ENCODE measurements at places on chromosomes 5 and 9. TPM values are rescaled to one million over a fixed set of nuclear protein-coding genes. Genes with fewer than 3 reads are reported as not detected.
A peak's percentile ranks its signal among the peaks of the same experiment; 100 is the strongest.

DNA sequence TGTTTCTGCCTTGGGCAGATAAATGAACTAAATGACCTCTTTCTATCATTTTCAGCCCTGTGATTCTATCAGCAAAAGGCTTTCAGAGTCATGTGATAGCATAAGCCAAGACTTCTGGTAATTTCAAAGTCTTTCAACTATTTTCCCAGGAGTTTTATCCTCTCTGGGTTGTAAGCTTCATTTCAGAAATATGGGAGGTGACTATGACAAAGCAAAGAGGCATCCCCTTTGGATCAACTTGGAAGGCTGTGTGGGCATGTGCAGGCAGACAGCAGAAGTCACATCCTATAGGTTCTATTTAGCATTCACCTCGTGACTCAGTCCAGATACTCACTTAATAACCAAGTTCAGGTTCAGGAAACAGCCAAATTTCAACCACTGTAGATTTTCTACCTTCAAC, 149.0 kb upstream of the FST start:
- DNase-seq, result no peak
- H3K4me1 ChIP-seq, result no peaks in the 10 kb centered on the region
- no peak overlapping the region for H3K27ac ChIP-seq
- no peaks in the 10 kb centered on the region for H3K36me3 ChIP-seq
- H3K27me3 ChIP-seq, result no peaks in the 10 kb centered on the region

DNA sequence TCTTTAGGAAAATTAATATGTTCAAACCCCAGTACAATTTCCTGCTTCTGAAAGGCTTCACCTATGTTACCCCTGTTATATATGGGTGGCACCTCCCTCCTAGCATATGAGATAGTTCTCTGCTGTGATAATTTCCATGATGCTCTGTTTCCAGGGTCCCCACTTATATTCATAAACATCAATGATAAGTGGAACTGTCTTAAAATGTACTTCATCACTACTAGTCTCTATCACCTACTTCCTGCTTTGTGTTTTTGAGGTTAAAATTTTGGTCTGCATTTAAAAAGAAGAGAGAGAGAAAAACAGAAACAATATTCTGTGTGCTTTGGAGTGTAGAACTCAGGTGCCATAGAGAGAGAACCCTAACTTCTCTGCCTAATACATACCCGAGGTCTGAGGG, 234.7 kb downstream of the HTR1A start:
- no peaks in the 10 kb centered on the region for H3K4me1 ChIP-seq
- no peaks in the 10 kb centered on the region for H3K36me3 ChIP-seq
- no peaks in the 10 kb centered on the region for H3K27me3 ChIP-seq
- no peak overlapping the region for H3K4me3 ChIP-seq

GRCh38 chr9:15889555-15889954, 336.7 kb downstream of the CCDC171 start:
- no peak for DNase-seq
- no peaks in the 10 kb centered on the region for H3K4me1 ChIP-seq

- peaks cover 8% of the 10 kb centered on the region for H3K36me3 ChIP-seq
- H3K27me3 ChIP-seq, result no peaks in the 10 kb centered on the region
- no peak overlapping the region for H3K4me3 ChIP-seq
- no peak overlapping the region for H3K27ac ChIP-seq
Measured at GRCh38 chr5:151084363-151084762, 3.5 kb upstream of the TNIP1 start.

- no peak overlapping the region for H3K4me3 ChIP-seq
- H3K4me1 ChIP-seq, result no peaks in the 10 kb centered on the region
- DNase-seq, result no peak
- no peaks in the 10 kb centered on the region for H3K36me3 ChIP-seq
- peaks cover 10% of the 10 kb centered on the region for H3K27me3 ChIP-seq
Measured at GRCh38 chr5:100762108-100762507, 141.0 kb downstream of the ST8SIA4 start.

GRCh38 chr5:151585970-151586369, 5.2 kb downstream of the FAT2 start:
- DNase-seq, result no peak
- peaks cover 4% of the 10 kb centered on the region for H3K27me3 ChIP-seq
- H3K27ac ChIP-seq, result no peak overlapping the region
- H3K4me1 ChIP-seq, result no peaks in the 10 kb centered on the region
- no peaks in the 10 kb centered on the region for H3K36me3 ChIP-seq

- H3K4me3 ChIP-seq, result no peak overlapping the region
- H3K4me1 ChIP-seq, result no peaks in the 10 kb centered on the region
- H3K36me3 ChIP-seq, result no peaks in the 10 kb centered on the region
- H3K27ac ChIP-seq, result no peak overlapping the region
- DNase-seq, result no peak
Measured at GRCh38 chr5:171640480-171640879, 145.1 kb upstream of the SMIM23 start.

- H3K27me3 ChIP-seq, result peaks cover 9% of the 10 kb centered on the region
- H3K27ac ChIP-seq, result peak overlapping the region; percentile 8
- H3K4me3 ChIP-seq, result no peak overlapping the region
- H3K4me1 ChIP-seq, result peaks cover 9% of the 10 kb centered on the region
- H3K36me3 ChIP-seq, result no peaks in the 10 kb centered on the region
- DNase-seq, result no peak
Measured at GRCh38 chr5:180873615-180874520, 12.8 kb upstream of the ZFP62 start.

DNA sequence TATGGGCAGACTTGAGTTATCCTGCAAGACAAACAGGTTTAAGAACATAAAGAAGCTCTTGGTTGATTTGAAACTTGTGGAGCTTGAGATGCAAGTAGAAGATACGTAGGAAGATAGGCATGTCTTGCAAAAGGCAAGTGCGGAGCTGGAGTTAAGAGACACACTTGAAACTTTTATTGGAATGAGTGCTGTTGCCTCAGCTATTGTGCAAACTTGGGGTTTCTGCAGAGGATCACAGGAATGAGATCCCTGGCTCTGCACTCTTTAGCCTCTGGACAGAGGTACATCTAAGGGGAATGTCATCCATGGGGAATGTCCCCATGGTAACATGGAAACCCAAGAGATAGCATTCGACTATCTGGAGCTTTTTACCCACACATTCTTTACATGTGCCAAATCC, 121.1 kb downstream of the ADCY2 start:
- no peaks in the 10 kb centered on the region for H3K36me3 ChIP-seq
- no peak for DNase-seq
- no peaks in the 10 kb centered on the region for H3K27me3 ChIP-seq
- H3K27ac ChIP-seq, result no peak overlapping the region
- no peak overlapping the region for H3K4me3 ChIP-seq
- H3K4me1 ChIP-seq, result no peaks in the 10 kb centered on the region

DNA sequence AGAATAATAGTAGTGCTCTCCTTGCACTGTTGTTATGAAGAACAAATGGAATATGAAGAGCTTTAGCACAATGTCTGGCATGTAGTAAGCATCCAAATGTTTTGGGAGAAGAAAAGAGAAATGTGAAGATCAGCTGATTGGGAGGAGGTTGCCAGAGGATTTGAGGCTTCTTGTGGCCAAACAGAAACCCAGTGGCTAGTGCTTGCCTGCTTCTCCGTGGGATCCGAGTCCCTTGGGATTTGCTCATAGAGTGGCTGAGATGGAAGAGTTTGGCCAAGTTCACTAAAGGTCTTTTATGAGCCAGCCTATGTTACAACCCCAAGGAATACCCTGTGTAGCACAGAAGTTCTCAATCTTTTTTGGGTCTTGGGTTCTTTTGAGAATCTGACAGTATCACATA, 86.0 kb downstream of the ANGPTL2 start:
- no peak for DNase-seq
- H3K36me3 ChIP-seq, result no peaks in the 10 kb centered on the region
- H3K4me1 ChIP-seq, result no peaks in the 10 kb centered on the region
- H3K27ac ChIP-seq, result no peak overlapping the region
- no peak overlapping the region for H3K4me3 ChIP-seq

DNA sequence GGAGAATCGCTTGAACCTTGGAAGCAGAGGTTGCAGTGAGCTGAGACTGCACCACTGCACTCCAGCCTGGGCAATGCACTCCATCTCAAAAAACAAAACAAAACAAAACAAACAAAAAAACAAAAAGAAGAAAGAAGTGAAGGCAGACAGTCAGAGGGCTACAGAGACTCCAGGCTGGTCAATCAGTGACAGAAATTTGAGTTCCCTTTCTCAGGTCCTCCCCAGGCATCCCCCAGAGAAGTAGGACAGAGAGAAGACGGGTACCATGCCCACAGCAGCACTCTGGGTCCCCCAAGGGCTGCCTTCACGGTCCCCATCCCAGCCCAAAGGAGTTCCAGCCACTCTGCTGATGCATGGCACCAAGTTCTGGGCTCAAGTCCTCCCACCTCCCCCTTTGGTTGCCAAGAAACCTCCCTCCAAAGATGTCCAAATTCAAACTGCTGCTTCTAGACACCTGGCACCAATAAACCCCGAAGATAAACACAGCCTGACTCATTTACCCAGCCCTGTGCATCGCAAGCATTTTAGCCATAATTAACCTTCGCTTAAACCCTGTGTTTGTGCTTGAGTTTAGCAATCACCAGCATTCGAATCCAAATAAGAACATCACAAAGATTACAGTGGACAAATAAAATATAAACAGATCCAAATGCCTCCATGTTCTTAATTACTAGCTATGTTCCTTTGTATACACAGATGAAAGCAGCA, 24.0 kb downstream of the SEMA4D start:
- H3K27ac ChIP-seq, result peak overlapping the region; percentile 71
- H3K27me3 ChIP-seq, result no peaks in the 10 kb centered on the region
- peaks cover 91% of the 10 kb centered on the region for H3K36me3 ChIP-seq
- no peak overlapping the region for H3K4me3 ChIP-seq
- peaks cover 93% of the 10 kb centered on the region for H3K4me1 ChIP-seq
- no peak for DNase-seq

DNA sequence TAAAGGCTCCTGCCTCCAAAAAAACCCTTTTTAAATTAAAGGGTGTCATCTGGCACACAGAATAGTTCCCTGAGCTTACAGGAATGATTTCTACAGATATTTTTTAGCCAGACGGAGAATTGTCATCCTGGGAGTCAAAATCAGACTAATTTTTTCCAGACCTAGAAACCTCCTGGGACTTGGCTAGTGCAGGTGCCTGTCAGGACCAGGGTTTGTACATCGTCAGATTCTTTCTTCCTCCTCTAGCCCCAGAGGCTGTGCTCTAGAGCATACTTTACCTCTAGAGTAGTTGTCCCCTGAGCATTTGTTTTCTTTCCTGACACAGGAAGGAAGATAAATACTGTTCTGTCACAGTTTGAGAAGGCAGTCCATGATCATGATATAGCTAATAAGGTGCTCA, 52.5 kb downstream of the RAB3C start:
- H3K4me1 ChIP-seq, result no peaks in the 10 kb centered on the region
- H3K27me3 ChIP-seq, result peaks cover 2% of the 10 kb centered on the region
- no peak overlapping the region for H3K27ac ChIP-seq
- H3K36me3 ChIP-seq, result no peaks in the 10 kb centered on the region

- no peak for DNase-seq
- no peak overlapping the region for H3K4me3 ChIP-seq
- H3K36me3 ChIP-seq, result peaks cover 21% of the 10 kb centered on the region
- no peaks in the 10 kb centered on the region for H3K27me3 ChIP-seq
Measured at GRCh38 chr5:16618138-16618897, 1.5 kb upstream of the RETREG1 start.

- H3K27me3 ChIP-seq, result peaks cover 9% of the 10 kb centered on the region
- H3K4me3 ChIP-seq, result no peak overlapping the region
- no peak overlapping the region for H3K27ac ChIP-seq
- peaks cover 18% of the 10 kb centered on the region for H3K4me1 ChIP-seq
- H3K36me3 ChIP-seq, result no peaks in the 10 kb centered on the region
Measured at GRCh38 chr5:42912184-42912798, 100.6 kb upstream of the SELENOP start.

DNA sequence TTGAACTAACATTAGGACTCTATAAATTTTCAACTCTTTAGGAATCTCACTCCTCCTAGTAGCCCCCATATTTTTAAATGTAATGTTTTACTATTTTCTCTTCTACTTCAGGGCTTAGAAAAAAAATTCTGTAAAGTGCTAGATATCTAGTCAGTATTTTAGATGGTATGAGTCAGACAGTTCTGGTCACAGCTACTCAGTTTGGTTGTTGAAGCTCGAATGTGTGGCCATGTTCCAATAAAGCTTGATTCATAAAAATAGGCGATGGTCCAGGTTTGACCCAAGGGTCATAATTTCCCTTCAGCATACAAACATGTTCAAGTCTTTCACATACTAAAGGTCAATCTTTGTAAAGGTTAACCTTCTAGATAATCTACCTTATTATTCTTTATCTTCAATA, 566.0 kb upstream of the CDH18 start:
- H3K4me3 ChIP-seq, result no peak overlapping the region
- no peaks in the 10 kb centered on the region for H3K4me1 ChIP-seq
- no peak overlapping the region for H3K27ac ChIP-seq
- no peaks in the 10 kb centered on the region for H3K36me3 ChIP-seq
- no peak for DNase-seq

DNA sequence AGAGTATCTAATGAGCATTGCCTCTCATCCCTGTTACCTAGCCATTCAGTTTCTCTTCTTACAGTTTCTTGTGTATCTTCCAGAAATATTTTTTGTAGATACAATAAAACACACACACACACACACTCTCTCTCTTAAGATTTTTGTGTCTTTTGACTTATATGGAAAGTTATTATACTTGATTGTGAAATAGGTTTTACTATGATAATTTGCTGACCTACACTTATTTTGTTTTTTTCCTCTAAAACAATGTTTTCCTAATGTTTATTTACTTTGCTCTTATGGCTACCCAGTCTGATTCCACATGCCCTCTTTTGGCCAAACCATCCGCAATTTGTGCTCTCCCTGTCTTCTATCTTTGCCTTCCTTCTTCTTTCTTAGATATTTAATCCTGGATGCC, 25.3 kb downstream of the LRRTM2 start:
- peaks cover 14% of the 10 kb centered on the region for H3K27me3 ChIP-seq
- peaks cover 13% of the 10 kb centered on the region for H3K4me1 ChIP-seq
- H3K4me3 ChIP-seq, result no peak overlapping the region
- no peak for DNase-seq
- no peak overlapping the region for H3K27ac ChIP-seq

DNA sequence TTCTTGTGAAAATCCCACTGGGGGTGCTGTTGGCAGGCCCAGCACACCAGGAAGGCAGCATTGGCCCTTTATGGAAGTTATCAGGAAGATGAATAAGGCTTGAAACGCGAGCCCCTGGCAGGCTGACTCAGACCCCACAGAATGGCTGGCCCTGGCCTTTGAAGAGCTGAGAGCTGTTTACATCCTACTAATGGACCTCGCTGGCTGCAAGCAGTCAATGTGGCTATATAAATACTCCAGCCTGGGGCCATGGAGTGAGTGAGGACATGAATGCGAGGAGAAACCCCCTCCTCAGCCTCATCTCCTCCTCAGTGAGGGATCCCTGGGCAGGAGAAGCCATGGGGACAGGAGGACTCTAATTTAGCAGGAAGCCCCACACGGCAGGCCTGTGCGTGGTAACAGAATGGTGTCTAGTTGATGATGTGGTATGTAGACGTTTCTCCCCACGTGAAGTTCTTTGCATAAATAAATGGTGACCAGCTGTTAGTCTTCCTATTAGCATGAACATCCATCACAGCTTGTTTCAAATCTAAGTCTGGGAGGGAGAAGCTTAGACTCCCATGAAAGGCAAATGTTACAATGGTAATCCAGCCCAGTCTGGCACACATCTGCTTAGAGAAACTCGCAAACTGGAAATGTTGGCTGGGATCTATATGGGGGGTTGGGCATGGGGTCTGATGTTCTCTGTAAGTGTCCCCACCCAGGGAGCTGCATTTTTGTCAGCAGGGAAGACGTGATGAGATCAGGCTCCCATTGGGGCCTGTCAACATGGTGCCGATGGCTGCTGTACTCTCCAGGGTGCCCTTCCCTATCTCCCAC, 175.1 kb upstream of the PITX1 start:
- no peaks in the 10 kb centered on the region for H3K4me1 ChIP-seq
- no peak overlapping the region for H3K4me3 ChIP-seq
- no peaks in the 10 kb centered on the region for H3K36me3 ChIP-seq

NUTM2G gene
- not detected for total RNA-seq

RANBP17 gene
- total RNA-seq, result 0.13 TPM

CCL28 gene
- total RNA-seq, result 11.9 TPM

ZNF883 gene
- 0.76 TPM for total RNA-seq

ORM2 gene
- not detected for total RNA-seq

PCDHB6 gene
- total RNA-seq, result not detected

SURF1 gene
- 37.4 TPM for total RNA-seq
